Stimulated activated CD8-positive, alpha-beta memory T cell treated with anti-CD3 and anti-CD28 coated beads, Interleukin-7, amount 100 ng/mL, for 1 hour (primary cell): ENCODE measurements at places on chromosomes 7 and 10.

GRCh38 chr7:138657854-138658386 lies 43.2 kb downstream of the SVOPL start:
- no peak for DNase-seq

DNA sequence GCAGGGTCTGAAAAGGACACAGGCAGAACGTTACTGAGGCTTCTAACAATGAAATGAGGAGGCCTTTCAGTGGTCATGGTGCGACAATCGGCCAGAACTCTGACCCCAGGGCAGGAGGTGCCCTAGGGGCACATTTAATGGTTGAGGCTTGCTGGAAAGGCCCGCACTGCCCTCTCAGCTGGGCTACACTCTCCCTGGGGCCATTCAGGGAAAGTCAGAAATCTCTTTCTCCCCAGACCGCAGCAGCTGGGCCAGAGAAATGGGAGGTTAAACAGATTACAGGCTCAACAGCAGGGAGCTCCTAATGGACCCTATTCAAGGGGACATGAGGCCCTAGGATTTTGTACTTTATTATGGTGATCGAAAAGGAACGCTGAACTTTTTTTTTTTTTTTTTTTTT lies 85.6 kb upstream of the FGFR2 start:
- no peak for DNase-seq

- no peak for DNase-seq
Measured at GRCh38 chr10:101464599-101464998, 110.6 kb downstream of the BTRC start.

- no peak for DNase-seq
Measured at GRCh38 chr10:16663444-16663843, 141.8 kb upstream of the C1QL3 start.

DNA sequence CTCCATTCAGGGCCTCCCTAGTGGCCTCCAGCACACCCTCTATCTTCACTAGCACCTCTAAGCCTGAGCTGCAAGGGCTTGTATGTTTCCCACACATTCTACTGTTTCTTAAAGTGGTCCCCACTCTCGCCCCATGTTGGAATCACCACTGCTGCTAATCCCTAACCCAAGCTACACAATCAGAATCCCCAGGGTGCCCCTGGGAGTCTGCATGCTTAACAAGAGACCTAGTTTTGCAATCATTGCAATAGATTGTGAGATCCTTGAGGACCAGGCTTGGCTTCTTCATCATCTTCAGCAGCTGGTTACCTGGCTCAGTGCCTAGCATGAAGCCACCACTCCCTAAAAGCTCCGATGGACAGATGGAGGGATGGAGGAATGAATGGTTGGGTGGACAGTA lies 113.9 kb downstream of the MYOF start:
- no peak for DNase-seq

DNA sequence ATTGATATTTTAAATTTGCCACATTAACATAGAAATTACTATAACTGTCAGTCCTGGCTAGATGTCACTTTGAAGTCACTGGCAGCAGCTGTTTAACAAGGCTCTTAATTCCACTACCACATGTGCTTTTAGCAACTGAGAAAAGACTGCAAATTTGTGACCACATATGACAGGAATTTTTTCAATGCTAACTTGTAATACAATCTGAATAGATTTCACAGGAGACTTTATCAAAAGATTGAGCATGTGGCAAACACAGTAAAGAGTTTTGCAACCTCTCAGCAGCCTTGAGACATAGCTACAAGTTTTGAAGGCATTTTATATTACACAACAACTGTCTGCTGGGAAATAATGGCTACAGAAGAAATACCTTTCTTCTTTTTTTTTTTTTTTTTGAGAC lies 73.0 kb downstream of the MICU1 start:
- DNase-seq: no peak

DNA sequence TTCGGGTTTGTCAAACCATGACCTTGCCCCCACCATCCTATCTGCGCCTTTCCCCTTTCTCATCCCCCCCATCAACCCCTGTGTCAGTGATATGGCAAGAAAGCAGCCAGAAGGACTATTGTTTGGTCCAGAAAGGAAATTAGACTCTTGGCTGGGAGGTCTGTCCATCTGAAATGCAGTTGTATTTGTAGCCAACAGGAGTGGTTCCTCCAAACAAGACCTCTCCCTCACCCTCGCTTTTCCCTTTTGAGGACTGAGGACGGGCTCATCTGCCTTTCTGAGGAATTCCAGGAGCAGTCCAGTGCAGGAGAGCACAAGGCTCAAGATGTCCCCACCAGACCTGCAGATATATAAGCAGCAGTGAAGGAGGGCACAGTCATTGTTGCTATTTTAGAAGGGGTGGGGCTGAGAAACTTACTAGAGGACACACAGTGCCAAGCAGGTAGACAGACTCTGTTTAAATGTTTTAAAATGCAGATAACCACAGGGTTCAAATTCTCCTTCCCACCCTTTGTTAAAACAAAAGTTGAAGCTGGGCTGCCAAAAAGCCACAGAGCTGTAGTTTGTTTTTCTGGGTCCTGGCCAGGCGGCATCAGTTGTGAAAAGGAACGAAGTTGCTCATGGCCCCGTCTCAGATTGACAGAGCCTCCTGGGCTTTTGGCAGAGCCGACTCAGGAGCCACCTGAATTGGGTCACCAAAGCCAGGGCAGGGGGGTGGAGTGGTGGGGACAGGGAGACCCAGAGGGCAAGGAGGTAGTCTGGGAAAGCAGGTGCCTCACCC lies 37.3 kb downstream of the CYP17A1 start:
- DNase-seq: no peak

DNA sequence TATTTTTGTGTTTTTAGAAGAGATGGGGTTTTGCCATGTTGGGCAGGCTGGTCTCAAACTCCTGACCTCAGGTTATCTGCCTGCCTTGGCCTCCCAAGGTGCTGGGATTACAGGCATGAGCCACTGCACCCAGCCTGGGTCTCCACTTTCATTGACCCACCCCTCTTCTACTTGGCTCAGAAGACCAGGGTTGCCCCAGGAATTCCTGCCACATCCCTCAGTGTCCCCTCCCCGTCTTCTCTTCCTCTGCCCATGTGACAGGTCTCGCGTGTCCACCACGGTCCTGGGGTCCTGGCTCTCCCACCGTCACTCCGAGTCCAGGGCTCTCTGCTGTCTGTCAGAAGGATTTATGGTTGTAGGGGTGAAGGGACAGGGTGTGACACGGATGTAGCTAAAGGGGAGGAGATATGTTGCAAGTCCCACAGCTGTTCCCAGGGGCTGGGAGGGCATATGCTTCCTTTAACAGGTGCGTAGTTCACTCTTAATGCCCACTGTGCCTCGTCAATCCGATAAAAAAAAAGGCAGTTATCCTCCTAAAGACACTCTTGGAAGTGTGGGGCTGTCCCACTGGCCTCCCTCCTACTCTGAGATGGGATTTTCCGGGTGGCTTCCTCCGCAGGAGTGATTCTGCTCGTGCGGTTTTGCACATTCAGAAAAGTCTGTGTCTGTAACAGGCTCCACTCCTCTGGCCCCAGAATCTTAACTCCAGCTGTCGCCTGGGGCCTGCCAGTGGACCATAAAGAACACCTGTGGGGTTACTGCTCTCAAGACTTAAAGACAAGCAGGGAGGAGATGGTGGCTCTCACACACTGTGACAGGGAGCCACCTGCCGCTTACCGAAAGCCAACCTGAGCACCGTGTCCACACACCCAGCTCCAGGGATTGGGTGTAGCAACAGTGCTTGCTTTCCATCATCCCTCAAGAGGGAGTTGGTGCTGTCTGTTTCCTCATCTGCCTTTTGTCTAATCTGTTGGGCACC lies 36.7 kb upstream of the SHH start:
- DNase-seq: no peak

DNA sequence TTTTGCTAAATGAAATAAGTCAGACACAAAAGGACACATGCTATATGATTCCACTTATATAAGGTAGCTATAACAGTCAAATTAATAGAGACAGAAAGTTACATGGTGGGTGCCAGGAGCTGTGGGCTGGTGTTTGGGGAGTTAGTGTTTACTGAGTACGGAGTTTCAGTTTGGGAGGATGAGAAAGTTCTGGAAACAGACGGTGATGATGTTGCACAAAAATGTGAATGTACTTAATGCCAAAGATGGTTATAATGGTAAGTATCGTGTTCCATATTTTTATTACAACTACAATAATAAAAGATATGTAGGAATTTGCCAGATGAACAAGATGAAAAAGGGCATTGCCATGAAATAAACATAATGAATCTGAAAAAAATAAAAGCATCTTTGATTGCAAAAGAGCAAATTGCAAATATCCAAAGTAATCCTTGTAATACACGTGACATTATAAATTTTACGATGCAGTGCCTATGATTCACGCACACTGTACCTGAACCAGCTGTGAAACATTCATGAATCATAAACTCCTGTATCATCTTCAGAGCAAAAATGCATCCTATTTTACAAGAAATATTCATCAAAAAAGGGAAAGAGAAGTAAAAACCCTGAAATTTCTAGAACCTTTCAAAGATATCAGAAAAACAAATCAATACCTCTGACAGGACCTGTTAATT lies 676.7 kb downstream of the PCDH15 start:
- no peak for DNase-seq

DNA sequence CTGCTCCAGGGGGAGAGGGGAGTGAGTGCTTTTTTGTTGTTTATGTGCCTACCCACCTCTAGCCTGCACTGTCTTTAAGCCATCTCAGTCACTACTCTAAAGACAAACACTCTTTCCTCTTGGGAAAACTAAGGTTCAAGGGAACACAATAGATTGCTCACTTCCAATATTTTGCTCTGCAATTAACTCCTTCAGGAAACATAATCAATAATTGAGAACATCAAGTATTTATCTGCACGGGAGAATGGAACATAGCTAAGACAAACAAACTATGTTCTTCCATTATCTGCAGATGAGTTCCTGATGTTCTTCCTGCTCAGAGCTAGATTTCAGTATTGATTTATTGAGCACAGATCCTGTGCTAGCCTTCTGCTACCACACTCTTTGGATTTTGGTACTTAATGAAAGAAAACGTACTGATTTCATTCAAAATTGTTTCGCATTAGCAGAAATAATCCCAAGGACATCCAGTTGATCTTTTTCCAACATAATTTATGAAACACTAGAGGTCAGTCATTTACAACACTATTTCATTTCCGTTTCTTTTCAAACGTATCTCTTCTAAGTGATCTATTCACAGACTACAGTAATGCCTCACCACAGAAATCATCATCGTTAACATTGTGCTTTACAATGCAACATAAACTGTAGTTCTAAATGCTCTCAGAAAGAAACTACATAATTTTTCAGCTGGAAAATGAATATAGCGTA lies 8.3 kb downstream of the NEBL start:
- DNase-seq: no peak

DNA sequence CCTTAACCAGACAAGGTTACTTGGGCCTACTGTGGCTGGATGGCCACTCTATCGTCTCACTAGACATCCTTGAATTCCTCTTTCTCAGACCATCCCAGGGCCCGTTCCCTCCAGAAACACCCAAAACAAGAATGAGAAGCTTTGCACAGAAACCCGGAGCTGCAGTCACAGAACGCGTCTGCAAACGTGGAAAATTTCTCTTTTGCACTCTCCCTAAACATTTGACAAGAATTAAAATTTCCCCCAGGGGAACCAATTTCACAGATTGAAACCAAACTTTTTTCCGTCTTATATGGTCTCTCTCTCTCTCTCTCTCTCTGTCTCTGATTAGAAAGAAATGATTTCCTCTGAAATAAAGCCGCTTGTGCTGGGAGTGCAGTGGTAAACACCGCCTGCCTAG lies 120.7 kb downstream of the MKX start:
- DNase-seq: no peak

GRCh38 chr7:135510592-135511183 lies 786 bp upstream of the CNOT4 start:
- no peak for DNase-seq

DNA sequence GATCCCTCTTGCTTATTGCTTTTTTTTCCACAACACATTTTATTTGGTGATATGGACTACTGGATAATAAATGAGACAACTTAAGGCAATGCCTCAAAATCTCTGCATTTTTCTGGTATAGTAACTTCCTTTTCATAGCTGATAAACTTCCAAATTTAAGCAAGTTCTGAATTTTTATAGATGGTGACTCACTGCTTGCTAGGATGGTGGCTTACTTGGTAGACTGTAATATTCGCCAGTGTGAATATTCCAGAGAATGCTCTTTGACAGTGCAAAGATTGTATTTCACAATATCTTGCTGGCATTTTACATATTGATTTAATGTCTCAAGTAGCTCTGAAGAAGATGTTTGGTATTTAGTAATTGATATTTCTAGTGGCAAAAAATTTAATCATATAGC lies 472.4 kb downstream of the TFEC start:
- DNase-seq: no peak

- no peak for DNase-seq
Measured at GRCh38 chr10:80137031-80137862, 4.7 kb downstream of the PLAC9 start.

- DNase-seq: no peak
Measured at GRCh38 chr7:95599069-95599468, 2.8 kb upstream of the PDK4 start.

GRCh38 chr7:135509589-135509838 lies 388 bp downstream of the CNOT4 start:
- no peak for DNase-seq

DNA sequence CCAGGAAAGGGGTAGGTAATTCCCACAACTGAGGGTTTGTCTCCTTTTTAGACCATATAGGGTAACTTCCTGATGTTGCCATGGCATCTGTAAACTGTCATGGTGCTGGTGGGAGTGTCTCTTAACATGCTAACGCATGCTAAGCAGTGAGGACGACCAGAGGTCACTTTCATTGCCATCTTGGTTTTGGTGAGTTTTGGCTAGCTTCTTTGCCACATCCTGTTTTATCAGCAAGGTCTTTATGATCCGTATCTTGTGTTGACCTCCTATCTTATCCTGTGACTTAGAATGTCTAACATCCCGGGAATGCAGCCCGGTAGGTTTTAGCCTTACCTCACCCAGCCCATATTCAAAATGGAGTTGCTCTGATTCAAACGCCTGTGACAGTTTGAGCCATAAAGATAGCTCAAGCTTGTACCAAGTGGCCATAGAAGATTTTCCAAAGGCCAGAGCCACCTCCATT lies 176.0 kb upstream of the NAMPT start:
- no peak for DNase-seq

- no peak for DNase-seq
Measured at GRCh38 chr10:110985497-110986275, 66.3 kb downstream of the SHOC2 start.

DNA sequence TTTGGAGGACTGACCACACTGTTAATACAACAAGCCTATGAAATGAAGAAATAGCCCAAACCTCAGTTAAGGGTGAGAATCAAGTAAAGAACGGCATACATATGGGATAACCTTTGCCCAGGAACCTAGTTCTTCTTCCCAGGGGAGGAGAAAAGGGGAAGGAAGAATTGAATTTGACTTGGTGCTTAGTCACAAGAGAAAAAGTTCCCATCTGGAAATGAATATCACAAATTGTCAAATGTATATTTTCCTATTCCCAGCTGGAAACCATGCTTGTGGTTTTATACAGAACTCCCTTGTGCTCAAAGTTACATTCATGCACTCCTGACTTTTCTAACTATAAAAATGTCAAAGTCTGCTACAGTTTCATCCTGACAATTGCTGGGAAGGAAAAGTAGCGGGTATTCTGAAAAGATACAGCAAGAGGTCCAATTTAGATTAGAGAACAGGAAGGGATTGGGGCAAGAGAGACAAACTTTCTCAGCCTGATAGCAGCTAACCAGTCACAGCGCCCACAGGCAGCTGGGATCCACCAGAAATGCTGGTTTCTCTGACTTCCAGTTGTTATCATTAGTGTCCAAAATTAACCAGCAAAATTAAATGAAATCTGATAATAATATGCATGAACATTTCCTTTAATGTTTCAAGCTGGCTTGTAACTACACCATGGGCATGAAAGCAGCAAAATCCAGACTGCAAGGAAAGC lies 18.6 kb upstream of the GSAP start:
- no peak for DNase-seq
